ENCODE measurements at places on chromosomes 4 and X. TPM values are rescaled to one million over a fixed set of nuclear protein-coding genes. Genes with fewer than 3 reads are reported as not detected.

- H3K27me3 ChIP-seq = no peaks in the 10 kb centered on the region
- H3K36me3 ChIP-seq = no peaks in the 10 kb centered on the region
- DNase-seq = no peak
Measured at GRCh38 chrX:262381-262909, 18.7 kb upstream of the PLCXD1 start.

- H3K27me3 ChIP-seq = no peaks in the 10 kb centered on the region
- no peaks in the 10 kb centered on the region for H3K4me1 ChIP-seq
- H3K27ac ChIP-seq = no peak overlapping the region
- DNase-seq = no peak
Measured at GRCh38 chrX:78027798-78028197, 58.4 kb upstream of the PGAM4 start.

DNA sequence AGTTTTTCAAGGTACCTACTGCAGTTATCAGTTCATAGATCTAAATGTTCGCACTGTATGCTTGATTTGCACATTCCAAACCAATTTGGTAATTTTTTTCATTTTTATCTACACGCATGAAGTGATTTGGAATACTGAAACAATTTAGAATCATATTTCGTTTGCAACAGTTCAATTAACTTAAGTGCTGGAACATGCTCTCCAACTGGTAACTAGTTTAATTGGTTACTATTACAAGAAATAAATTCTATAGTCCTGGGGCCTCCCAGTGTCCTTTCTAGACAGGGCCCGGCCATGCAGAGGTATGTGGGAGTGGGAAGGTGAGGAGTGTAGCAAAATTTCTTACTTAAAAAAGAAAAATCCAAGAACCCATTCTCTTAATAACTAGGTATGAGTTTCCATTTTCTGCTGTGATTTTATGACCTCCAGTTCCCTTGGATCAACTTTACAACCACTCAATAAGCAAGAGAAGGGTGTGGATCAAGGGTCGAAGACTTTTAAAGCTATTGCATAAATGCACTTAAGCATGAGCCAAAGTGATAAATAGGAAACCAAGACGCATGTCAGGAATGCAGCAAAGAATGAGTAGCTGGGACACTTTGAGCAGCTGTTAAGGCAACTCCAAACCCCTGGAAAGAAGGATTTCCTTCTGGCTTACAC, 106.9 kb downstream of the PPARGC1A start:
- no peak for DNase-seq
- no peaks in the 10 kb centered on the region for H3K27me3 ChIP-seq
- no peaks in the 10 kb centered on the region for H3K4me1 ChIP-seq
- H3K36me3 ChIP-seq = no peaks in the 10 kb centered on the region
- no peak overlapping the region for H3K27ac ChIP-seq

- no peaks in the 10 kb centered on the region for H3K36me3 ChIP-seq
- no peak overlapping the region for H3K27ac ChIP-seq
- DNase-seq = no peak
- H3K4me1 ChIP-seq = peaks cover 7% of the 10 kb centered on the region
- H3K4me3 ChIP-seq = no peak overlapping the region
Measured at GRCh38 chr4:110306303-110306702, 107.9 kb upstream of the ELOVL6 start.

TRIM2 gene
- total RNA-seq = 2.9 TPM

GRCh38 chrX:35880601-35881000, 38.9 kb upstream of the CFAP47 start:
- no peak overlapping the region for H3K27ac ChIP-seq
- H3K4me3 ChIP-seq = no peak overlapping the region
- DNase-seq = no peak
- H3K4me1 ChIP-seq = no peaks in the 10 kb centered on the region
- no peaks in the 10 kb centered on the region for H3K36me3 ChIP-seq
- H3K27me3 ChIP-seq = no peaks in the 10 kb centered on the region

Measured in gastrocnemius medialis (tissue), 4 donors.